ENCODE measurements at places on chromosomes 3 and 15. TPM values are rescaled to one million over a fixed set of nuclear protein-coding genes. Genes with fewer than 3 reads are reported as not detected.
A peak's percentile ranks its signal among the peaks of the same experiment; 100 is the strongest.

DNA sequence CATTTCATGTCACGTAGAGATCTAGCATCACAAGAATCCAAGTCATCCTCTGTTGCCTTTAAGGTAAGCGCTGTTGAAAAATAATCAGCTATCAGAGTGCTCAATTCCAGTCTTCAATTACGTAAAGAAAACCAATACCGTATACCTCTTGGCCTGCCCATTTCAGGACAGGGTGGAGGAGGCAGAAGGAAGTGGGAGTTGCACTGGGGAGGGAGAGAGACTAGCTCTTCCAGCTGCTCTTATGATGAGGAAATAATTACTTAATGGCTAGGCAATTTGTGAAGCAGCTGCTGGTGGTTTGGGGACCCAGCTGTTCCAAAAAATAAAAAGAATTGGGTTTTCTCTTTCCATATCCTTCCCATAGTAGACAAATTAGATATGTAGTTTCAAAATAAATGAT, 365.8 kb upstream of the MCTP2 start:
- no peaks in the 10 kb centered on the region for H3K4me1 ChIP-seq
- H3K27ac ChIP-seq = no peak overlapping the region
- no peaks in the 10 kb centered on the region for H3K36me3 ChIP-seq
- H3K27me3 ChIP-seq = no peaks in the 10 kb centered on the region
- H3K4me3 ChIP-seq = no peak overlapping the region

- no peaks in the 10 kb centered on the region for H3K27me3 ChIP-seq
- H3K36me3 ChIP-seq = no peaks in the 10 kb centered on the region
- H3K27ac ChIP-seq = no peak overlapping the region
- DNase-seq = no peak
Observed at GRCh38 chr3:71517271-71517791, 66.2 kb downstream of the FOXP1 start.

GRCh38 chr3:29618395-29619282, 337.8 kb downstream of the RBMS3 start:
- no peak overlapping the region for H3K27ac ChIP-seq
- H3K4me3 ChIP-seq = no peak overlapping the region
- no peak for DNase-seq

DNA sequence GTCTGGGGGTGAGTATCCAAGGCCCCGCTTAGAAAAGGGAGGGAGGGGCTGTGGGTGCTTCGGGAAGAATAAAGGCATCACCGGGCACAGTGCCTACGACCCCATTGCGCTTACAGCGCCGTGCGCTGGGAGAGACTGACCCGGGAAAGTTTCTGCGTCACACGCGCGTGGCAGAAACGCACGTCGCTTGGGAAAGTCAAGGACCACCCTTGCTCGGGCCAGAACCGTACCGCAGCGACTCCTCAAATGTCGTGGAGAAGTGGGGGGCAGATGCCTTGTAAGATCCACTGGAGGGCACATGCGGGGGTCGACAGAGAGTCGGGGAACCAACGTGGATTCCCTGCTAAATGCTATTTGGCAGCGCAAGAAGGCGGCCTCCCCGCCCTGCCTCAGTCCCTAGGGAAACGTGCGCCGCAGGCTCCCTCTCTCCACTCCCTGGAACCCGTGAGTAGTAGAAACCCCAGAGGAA, 2.4 kb downstream of the ADAMTS9 start:
- peak overlapping the region; percentile 97 for H3K27ac ChIP-seq

- H3K36me3 ChIP-seq = peaks cover 12% of the 10 kb centered on the region
- H3K4me1 ChIP-seq = peaks cover 7% of the 10 kb centered on the region
- no peak overlapping the region for H3K27ac ChIP-seq
- H3K27me3 ChIP-seq = peaks cover 27% of the 10 kb centered on the region
- no peak overlapping the region for H3K4me3 ChIP-seq
- no peak for DNase-seq
Observed at GRCh38 chr3:194001-194400, 2.6 kb upstream of the CHL1 start.

- no peaks in the 10 kb centered on the region for H3K36me3 ChIP-seq
- H3K4me1 ChIP-seq = no peaks in the 10 kb centered on the region
- no peak overlapping the region for H3K4me3 ChIP-seq
- H3K27me3 ChIP-seq = no peaks in the 10 kb centered on the region
Observed at GRCh38 chr3:126851934-126852333, 131.0 kb upstream of the PLXNA1 start.

DNA sequence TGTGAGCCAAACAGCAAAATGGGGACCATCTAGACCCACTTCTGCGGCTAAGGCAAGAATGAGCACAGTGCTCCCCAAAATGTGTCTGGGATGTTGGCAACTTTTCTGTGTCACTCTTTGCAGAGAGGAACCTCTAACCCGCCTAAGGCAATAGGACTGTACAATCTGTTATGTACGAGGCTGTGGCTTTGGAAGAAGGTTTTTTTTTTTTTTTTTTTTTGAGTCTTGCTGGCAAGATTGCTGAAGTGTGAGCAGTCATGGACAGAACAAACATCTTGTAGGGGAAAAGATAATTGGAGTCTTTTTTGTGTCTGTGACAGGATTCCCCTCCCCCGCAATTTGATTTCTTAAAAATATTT, 7.2 kb downstream of the FEZF2 start:
- no peaks in the 10 kb centered on the region for H3K4me1 ChIP-seq
- H3K27me3 ChIP-seq = peaks cover 24% of the 10 kb centered on the region
- DNase-seq = no peak
- H3K36me3 ChIP-seq = no peaks in the 10 kb centered on the region

Gene CELSR3
- total RNA-seq = 28.5 TPM

Gene ATP13A4
- total RNA-seq = 31.9 TPM

Gene ITPKA
- total RNA-seq = 0.68 TPM

Gene DNASE1L3
- total RNA-seq = not detected

All from Calu3 (cell line).